ENCODE measurements at places on chromosomes 4 and X.

GRCh38 chr4:139709660-139710059 is 44.0 kb downstream of the MGST2 start:
- no peak for DNase-seq

GRCh38 chr4:70533211-70533610 is 14.8 kb downstream of the AMTN start:
- DNase-seq, result no peak

DNA sequence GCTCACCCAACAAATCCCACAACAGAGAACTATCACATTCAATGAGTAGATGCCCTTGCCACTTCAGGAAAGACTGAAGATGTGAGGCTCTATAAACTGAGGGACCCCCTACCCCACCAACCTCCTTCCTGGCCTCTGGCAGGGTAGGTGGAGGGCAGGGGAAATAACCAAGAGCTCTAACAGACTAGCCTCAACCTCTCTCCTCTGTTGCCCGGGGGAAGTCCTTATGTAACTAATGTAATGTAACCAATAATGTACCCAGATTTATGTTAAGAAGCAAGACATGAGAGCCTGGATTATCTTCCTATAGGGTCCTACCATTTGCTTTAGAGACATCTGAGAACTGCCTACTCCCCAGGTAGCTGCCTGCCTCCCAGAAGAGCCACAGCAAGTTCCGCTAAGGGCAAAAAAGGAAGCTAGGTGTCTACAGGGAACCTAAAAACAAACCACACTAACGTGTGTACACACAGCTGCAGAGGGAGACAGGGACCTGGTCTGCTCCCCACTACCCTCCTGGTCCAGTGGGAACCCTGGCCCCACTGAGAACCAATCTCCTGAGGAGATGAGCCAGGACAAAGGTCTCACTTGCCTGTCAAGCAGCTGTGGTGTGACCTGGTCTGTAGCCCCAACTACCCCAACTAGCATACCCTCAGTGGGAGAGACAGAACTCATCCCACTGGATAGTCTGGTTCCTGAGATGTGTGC is 17.7 kb downstream of the OTUD5 start:
- no peak for DNase-seq

DNA sequence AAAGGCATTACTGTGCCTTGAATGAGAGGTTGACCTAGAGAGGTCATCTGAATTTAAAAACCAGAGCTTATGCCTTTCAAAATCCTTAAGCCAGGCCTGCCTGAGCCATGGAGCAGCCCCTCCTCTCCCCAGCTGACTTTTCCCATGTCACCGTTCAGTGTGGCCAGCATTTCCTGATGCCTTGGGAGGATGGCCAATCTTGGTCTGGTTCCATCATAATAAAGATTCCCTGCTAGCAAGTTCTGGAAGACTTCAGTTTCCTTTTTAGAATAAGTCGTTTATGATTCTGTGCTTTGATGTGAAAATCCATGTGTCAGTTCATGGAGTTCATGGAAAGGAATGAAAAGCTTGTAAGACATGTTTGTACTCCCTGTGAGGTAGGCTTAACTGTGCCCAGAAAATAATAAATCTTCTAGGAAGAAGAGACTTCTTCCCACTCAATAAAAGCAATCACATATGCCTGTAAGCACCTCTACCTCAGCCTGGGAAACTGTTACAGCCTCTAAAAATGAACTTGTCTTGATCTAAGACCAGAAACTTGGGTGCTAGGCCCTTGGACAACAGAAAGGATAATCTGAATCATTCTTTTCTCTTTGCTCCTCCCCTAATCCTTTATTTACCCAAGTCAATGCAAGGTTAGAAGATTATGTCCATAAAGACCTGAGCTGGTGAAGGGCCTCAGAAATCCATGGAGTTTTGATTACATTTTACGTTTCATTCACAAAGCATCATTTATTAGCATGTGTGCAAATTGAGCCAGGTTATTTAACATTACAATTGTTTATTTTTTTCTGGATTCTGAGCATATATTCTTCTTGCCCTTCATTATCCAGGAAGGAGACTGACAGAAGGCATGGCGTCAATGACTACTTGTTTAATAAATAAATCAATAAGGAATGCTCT is 84.0 kb upstream of the TBC1D9 start:
- DNase-seq, result peak; percentile 57

GRCh38 chrX:154986826-154987575 is 35.5 kb downstream of the F8 start:
- DNase-seq, result no peak

- no peak for DNase-seq
These were observed 55.5 kb downstream of the VCX3B start for GRCh38 chrX:8520178-8520577.

DNA sequence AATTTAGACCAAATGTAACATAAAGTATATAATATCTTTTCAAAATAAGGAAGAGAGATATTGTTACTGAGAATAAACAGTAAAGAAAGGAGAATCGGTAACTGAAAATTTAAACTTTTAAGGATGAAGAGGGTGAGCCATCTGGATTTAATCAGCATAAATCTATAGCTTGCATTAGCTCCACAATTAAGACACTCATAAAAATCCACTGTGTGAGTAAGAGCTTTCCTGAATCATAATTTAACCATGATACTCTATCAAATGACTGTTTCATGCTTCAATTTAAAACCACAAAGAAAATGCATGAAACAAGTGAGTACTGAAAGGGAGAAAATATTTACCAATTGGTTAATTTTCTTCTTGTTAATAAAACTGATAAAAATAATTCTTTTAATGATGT is 951.5 kb upstream of the SLIT2 start:
- DNase-seq, result no peak

DNA sequence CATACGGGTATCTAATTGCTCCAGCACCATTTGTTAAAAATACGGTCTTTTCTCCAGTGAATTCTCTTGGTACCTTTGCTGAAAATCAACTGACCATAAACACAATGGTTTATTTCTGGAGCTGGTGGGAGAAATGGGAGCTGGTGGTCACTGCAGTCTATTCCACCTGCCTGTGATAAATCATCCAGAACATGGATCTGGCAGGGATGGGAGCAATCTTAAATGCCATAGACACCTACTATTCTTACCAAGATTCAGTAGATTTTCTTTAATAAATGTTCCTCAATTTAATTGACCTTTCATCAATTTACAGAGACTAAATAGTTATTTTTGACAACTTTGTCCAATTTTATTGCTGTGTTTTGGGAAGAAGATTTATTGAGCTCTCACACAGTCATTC is 68.1 kb downstream of the SLC9A7 start:
- DNase-seq, result no peak
